ENCODE measurements at places on chromosomes 6 and 20.

GRCh38 chr6:56798163-56798562 lies 155.5 kb upstream of the DST start:
- no peak for DNase-seq

GRCh38 chr6:17863901-17864754 lies 123.3 kb downstream of the KIF13A start:
- DNase-seq = peak; percentile 57

DNA sequence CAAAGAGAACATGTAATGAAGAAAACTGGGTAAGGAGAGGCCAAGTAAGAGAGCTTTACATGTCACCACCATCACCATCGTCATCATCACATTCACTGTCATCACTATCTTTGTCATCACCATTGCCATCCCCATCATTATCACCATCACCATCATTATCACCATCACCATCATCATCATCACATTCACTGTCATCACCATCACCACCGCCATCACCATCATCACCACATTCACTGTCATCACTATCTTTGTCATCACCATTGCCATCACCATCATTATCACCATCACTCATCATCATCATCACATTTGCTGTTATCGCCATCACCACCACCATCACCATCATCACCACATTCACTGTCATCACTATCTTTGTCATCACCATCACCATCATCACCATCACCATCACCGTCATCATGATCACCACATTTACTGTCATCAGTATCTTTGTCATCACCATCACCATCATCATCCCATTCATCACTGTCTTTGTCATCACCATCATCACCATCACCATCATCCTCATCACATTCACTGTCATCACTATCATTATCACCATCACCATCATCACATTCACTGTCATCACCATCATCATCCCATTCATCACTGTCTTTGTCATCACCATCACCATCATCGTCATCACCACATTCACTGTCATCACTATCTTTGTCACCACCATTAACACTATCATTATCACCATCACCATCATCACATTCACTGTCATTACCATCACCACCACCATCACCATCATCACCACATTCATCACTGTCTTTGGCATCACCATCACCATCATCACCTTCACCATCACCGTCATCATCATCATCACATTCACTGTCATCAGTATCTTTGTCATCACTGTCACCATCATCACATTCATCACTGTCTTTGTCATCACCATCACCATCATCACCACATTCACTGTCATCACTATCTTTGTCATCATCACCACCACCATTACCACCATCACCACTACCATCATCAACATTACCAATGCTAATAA lies 172.3 kb downstream of the ERMARD start:
- no peak for DNase-seq

DNA sequence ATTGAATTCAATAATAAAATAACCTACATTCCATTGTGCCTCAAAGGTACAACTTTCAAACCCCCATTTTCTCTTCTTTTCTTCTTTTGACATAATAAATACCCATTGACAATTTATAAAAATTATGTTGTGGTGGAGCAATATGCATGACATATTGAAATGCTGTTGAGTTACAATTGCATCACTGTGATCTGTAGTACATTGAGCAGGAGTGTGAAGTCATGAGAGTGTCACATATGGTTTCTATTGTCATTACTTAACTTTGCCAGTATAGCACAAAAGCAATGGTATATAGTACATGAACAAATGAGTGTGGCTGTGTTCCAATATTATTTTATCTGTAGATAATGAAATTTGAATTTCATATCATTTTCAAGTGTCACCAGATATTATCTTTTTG lies 441.3 kb downstream of the GJA1 start:
- no peak for DNase-seq

DNA sequence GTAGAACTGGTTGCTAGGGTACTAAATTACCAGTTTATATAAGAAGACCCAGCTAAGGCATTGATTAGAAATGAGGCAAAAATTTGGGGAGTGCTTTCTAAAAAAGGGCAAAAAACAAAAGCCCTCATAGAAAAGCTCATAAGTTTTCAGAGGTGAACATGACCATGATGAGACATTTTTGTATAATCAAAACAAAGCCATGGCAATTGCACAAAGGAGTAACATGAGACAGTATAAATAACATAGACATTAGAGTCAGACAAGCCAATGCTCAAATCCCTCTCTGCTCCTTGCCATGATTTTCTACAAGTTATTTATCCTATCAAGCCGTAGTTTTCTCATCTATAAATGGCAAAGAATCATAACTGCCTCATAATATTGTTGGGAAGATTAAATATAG lies 112.2 kb upstream of the ADTRP start:
- DNase-seq = no peak

- no peak for DNase-seq
Observed at GRCh38 chr6:142867988-142868812, 76.8 kb downstream of the HIVEP2 start.

GRCh38 chr20:38947931-38948362 lies 14.2 kb upstream of the DHX35 start:
- DNase-seq = no peak

DNA sequence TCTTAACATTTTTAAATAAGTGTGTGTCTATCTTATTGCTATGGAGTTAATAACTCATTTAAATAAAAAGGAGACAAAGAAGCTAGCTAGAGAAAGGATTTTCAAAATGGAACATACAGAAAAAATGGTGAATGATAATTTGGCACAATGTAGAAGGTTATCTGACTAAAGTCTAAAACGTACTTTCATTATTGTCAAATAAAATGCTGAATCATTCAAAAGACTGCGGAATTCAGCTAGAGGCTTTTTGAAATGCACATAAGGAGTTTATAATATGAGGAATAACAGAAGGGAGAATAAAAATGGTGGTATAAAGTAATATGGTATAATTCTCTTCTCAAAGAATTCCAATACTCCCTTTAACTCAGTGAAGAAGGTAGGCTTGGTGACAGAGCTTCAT lies 597.9 kb downstream of the KHDRBS2 start:
- no peak for DNase-seq

DNA sequence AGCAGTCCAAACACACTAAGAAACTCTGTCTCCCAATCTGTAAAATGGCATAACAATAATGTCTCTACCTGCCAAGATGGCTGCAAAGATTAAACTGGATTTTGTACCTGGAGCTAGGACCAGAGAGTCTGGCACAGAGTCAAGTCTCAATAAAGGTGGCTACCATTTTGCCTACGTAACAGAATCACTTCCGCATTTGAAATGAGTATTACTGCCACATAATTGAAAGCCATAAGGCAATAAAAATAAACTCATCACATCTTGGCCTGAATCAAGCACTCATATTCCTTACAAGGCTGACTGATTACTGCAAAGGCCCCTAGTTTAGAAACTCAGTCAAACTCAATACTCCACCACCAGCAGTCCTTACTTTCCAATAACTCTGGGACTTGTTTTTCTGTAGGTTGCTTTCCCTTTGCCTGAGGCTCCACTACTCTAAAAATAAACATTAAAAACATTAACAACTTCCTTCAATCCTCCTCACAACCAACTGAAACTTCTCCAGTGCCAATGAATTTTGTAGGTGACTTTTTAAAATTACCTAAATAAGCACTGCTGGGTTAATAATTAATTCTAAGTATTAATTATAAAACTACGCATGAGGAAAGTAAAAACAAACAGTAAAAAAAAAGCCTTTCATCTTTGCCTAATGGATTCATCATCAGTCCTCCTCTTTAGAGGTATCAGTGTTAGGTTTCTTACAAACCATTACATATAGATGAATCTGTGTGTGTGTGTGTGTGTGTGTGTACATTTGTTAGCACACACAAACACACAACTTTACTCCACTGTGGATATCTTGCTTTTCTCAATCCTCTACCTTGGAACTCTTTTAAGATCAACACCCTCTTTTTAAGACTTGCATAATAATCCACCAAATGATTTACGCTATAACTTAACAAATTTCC lies 3.7 kb downstream of the KIF16B start:
- DNase-seq = no peak

- DNase-seq = no peak
Observed at GRCh38 chr6:44004625-44005506, 122.4 kb downstream of the MRPL14 start.

DNA sequence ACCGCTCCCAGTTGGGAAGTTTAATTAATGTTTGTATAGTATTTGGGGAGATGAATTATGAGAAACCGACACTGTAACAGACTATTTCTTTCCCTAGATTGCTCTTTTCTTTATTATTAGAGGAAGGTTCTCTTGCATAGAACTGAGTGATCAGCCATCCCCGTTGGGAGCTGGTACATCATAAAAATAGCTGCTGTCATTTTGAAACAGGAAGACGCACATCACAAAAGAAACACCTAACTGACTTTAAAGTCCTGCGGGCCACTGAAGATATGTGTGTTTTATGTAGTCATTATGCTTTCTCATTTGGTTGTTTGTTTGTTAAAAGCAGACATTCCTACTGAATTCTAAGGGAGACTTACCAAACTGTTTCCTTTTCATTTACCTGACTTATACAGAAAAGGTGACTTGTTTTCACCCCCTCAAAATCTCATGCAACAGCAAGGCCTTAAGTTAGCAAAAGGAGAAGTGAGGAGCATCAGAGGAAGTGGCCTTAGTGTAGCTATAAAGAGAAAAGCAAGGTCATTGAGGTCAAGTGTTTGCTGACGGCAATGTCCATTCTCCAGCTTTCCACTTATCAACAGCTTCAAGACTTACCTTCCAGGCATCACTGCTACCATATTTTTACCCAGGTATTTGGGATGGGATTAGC lies 91.0 kb downstream of the PKHD1 start:
- no peak for DNase-seq

GRCh38 chr6:84065693-84066290 lies 32.2 kb downstream of the MRAP2 start:
- DNase-seq = no peak

GRCh38 chr6:142914937-142915697 lies 29.9 kb downstream of the HIVEP2 start:
- DNase-seq = no peak

- DNase-seq = no peak
Observed at GRCh38 chr6:170489836-170490235, 63.3 kb downstream of the PSMB1 start.
